ENCODE measurements at places on chromosomes 16 and 17.

DNA sequence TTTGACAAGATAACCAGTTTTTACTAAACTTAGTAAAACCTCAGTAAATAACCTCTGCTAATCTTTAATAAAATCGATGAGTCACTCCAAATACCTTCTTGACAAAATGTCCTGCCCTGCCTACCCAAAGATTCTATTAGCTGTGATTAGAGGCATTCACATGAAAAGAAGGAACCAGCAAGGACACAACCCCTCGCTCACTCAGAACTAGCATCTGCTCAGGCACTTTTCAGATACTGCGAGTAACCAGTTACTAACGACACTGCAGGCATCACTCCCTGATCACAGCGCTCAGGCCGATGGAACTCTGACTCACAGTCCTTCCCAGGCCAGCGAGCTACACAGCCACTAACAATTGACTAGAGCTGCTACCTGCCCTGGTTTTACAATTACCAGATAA is 24.3 kb downstream of the PELP1 start:
- no peaks in the 10 kb centered on the region for H3K27me3 ChIP-seq
- no peak overlapping the region for H3K4me3 ChIP-seq
- no peak for DNase-seq
- H3K4me1 ChIP-seq = no peaks in the 10 kb centered on the region
- peaks cover 32% of the 10 kb centered on the region for H3K36me3 ChIP-seq

DNA sequence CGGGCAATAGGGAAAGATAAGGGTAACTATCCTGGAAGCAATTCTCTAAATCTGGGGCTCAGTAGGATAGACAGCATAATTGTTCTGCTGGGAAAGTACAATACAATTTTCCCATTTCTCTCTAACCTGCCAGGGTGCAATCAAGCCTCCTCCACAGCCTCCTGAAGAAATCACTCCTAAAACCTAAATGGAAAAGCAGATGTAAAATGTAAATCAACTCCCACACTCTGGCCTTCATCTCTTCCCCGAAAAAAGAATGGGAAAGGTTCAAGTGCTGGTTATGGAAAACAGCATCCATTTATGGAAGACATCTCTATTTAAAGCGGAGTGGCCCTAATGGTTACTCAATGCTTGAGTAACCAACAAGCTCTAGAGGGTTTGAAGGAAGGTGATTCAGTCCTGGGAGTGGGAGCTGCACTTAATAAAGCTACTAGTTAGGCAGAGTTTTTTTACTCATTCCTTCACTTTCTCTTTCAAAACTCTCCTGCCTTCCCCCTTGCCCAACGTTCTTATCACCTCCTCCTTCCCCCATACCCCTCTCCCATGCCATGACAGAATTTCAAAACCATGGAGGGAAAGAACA is 5.1 kb downstream of the MMD start:
- H3K27ac ChIP-seq = no peak overlapping the region
- no peak overlapping the region for H3K4me3 ChIP-seq
- DNase-seq = no peak
- H3K4me1 ChIP-seq = peaks cover 8% of the 10 kb centered on the region
- no peaks in the 10 kb centered on the region for H3K27me3 ChIP-seq

GRCh38 chr17:44556832-44557606 is at the start of gene FZD2:
Gene FZD2 (plus strand): TSS chr17:44557484. CDS start chr17:44557689, 205 bp downstream.
- no peaks in the 10 kb centered on the region for H3K36me3 ChIP-seq
- peaks cover 60% of the 10 kb centered on the region for H3K27me3 ChIP-seq
- peak within 1 kb of the TSS; percentile 92 for H3K27ac ChIP-seq

DNA sequence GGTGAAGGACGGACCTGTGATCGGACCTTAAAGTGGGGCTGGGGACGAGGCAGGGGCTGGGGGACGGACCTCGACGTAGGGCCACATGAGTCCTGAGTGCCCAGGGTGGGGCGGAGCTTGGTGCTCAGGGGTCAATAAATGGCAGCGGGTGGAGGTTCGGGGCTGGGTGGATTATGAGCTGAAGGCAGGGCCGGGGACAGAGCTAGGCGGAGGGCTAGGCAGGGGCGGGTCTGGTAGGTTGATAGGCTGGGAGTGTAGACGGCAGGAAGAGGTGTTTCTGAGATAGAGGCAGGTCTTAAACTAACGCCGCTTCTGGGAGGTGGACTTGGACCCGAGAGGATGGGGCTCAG is 733 bp downstream of the CHRNB1 start:
- peak overlapping the region; percentile 90 for H3K27ac ChIP-seq
- H3K4me3 ChIP-seq = peak overlapping the region; percentile 90
- H3K4me1 ChIP-seq = peaks cover 41% of the 10 kb centered on the region
- H3K27me3 ChIP-seq = peaks cover 38% of the 10 kb centered on the region
- no peaks in the 10 kb centered on the region for H3K36me3 ChIP-seq

DNA sequence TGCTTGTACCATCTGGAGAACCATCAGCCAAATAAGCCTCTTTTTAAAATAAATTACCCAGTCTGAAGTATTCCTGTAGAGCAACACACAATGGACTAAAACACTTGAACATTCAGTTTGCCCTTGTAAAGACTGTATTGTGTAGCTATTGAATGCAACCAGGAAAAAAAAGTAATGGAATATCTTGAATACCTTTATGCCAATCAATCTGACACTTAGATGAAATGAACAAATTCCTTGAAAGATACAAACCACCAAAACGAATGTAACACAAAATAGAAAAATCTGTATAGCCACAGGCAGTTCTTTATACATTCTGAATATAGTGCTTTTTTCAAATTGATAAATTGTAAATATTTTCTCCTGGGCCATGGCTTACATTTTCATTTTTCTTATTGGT is 63.3 kb upstream of the KCNJ16 start:
- H3K27ac ChIP-seq = no peak overlapping the region
- no peak for DNase-seq
- no peak overlapping the region for H3K4me3 ChIP-seq
- no peaks in the 10 kb centered on the region for H3K4me1 ChIP-seq
- H3K27me3 ChIP-seq = no peaks in the 10 kb centered on the region

GRCh38 chr17:3590231-3590630 is 19.0 kb downstream of the TRPV1 start:
- no peak overlapping the region for H3K27ac ChIP-seq
- no peak for DNase-seq
- no peaks in the 10 kb centered on the region for H3K36me3 ChIP-seq
- H3K27me3 ChIP-seq = no peaks in the 10 kb centered on the region

DNA sequence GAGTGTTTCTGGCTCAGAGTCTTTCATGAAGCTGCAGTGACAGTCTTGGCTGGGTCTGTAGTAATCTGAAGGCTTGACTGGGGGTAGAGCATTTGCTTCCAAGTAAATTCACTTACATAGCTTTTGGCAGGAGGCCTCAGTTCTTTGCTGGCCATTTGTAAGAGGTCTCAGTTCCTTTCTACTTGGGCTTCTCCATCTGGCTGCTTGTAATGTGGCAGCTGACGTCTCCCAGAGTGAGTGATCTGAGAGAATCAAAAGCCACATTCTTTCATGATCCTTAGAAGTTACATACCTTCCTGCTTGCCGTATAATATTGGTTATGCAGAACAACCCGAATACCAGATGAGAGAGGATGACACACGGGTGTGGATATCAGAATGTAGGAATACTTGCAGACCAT is 39.8 kb downstream of the NF1 start:
- no peaks in the 10 kb centered on the region for H3K27me3 ChIP-seq
- no peak overlapping the region for H3K4me3 ChIP-seq
- H3K4me1 ChIP-seq = peaks cover 9% of the 10 kb centered on the region
- DNase-seq = no peak
- no peak overlapping the region for H3K27ac ChIP-seq
- no peaks in the 10 kb centered on the region for H3K36me3 ChIP-seq

- no peaks in the 10 kb centered on the region for H3K27me3 ChIP-seq
- no peak overlapping the region for H3K4me3 ChIP-seq
- no peak for DNase-seq
- peaks cover 11% of the 10 kb centered on the region for H3K4me1 ChIP-seq
- peaks cover 28% of the 10 kb centered on the region for H3K36me3 ChIP-seq
Measured at GRCh38 chr17:28646039-28646754, 1.2 kb upstream of the BLTP2 start.

DNA sequence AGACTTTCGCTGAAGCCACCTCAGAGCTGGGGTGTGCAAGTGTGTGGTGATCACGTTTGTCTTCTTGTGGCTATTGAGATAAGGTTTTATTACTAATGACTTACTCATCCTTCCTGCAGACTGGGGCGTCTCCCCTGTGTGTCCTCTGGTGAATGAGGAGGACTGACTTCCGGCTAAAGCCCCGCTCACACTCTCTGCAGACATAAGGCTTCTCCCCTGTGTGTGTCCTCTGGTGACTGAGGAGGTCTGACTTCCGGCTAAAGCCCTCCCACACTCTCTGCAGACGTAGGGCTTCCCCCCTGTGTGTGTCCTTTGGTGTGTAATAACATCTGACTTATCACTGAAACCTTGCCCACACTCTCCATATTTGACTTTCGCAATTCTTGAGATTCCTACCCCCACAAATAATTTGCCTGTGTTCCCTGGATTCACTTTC is 19.4 kb downstream of the PRDM7 start:
- no peak for DNase-seq
- H3K4me3 ChIP-seq = no peak overlapping the region
- no peaks in the 10 kb centered on the region for H3K36me3 ChIP-seq
- no peaks in the 10 kb centered on the region for H3K27me3 ChIP-seq

DNA sequence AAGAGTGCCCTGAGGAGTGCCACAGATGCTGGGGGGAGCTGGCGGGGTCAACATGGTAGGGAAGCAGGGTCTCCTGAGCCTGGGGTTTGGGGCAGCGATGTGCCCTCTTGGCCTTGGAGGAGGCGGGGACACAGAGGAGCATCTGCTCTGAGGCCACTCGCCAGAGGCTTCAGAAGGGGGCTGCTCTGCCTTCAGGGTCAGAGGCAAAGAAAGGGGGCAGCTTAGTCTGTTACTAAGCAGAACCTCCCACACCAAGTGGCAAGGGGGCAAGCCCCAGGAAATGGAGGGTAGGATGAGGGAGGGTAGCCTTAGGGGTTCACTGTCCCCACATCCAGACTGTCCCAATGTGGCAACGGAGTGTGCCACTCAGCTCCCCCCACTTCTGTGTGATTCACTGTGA is 18.3 kb downstream of the CCDC182 start:
- H3K27ac ChIP-seq = no peak overlapping the region
- H3K4me1 ChIP-seq = no peaks in the 10 kb centered on the region
- no peaks in the 10 kb centered on the region for H3K36me3 ChIP-seq
- H3K27me3 ChIP-seq = no peaks in the 10 kb centered on the region
- DNase-seq = no peak
- no peak overlapping the region for H3K4me3 ChIP-seq

- H3K27me3 ChIP-seq = no peaks in the 10 kb centered on the region
- DNase-seq = no peak
- no peak overlapping the region for H3K27ac ChIP-seq
Measured at GRCh38 chr17:56642424-56642823, 48.9 kb downstream of the NOG start.

- H3K4me3 ChIP-seq = no peak overlapping the region
- H3K36me3 ChIP-seq = no peaks in the 10 kb centered on the region
- no peak for DNase-seq
- no peaks in the 10 kb centered on the region for H3K27me3 ChIP-seq
- H3K27ac ChIP-seq = no peak overlapping the region
Measured at GRCh38 chr17:41717408-41718286, 5.5 kb downstream of the GAST start.

DNA sequence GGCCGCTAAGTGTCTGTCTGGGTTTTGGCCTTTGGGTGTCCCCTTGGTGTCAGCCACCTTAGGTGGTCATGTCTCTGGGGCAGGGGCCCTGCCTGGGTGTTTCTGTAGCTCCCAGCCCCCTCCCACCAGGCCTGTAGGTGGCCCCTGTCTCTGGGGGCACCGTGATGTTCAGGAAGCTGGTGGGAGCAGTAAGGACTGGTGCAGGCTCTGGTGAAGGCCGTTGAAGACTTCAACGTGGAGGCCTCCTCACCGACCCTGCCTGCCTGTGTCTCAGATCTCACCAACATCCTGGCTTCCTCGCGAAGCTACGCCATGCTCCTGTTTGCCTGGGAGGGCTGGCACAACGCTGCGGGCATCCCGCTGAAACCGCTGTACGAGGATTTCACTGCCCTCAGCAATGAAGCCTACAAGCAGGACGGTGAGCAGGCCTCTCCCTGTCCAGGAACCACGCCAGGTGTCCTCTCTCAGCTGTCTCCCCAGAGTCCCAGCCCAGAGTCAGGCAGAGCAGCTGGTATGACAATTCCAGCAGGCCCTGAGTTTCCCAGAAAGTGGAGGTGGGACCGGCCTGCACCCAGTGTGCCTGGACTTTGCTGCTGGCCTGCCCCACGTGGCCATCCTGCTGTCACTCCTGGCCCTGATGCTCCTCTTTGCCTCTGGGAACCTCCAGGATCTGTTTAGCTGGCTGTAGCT is 2.8 kb downstream of the ACE start:
- no peaks in the 10 kb centered on the region for H3K36me3 ChIP-seq
- H3K27me3 ChIP-seq = peaks cover 19% of the 10 kb centered on the region
- H3K27ac ChIP-seq = no peak overlapping the region
- H3K4me3 ChIP-seq = no peak overlapping the region

GRCh38 chr16:80208015-80208414 is 332.8 kb upstream of the DYNLRB2 start:
- no peak overlapping the region for H3K27ac ChIP-seq
- no peak for DNase-seq
- no peaks in the 10 kb centered on the region for H3K4me1 ChIP-seq
- no peaks in the 10 kb centered on the region for H3K36me3 ChIP-seq
- no peak overlapping the region for H3K4me3 ChIP-seq

GRCh38 chr17:64504769-64505339 is 1.2 kb downstream of the DDX5 start:
- peak overlapping the region; percentile 76 for H3K27ac ChIP-seq
- peaks cover 57% of the 10 kb centered on the region for H3K36me3 ChIP-seq
- H3K4me1 ChIP-seq = peaks cover 8% of the 10 kb centered on the region
- DNase-seq = no peak
- H3K4me3 ChIP-seq = peak overlapping the region; percentile 100
- H3K27me3 ChIP-seq = no peaks in the 10 kb centered on the region

- no peaks in the 10 kb centered on the region for H3K27me3 ChIP-seq
- H3K36me3 ChIP-seq = no peaks in the 10 kb centered on the region
- H3K4me3 ChIP-seq = no peak overlapping the region
- H3K4me1 ChIP-seq = no peaks in the 10 kb centered on the region
- DNase-seq = no peak
- no peak overlapping the region for H3K27ac ChIP-seq
Measured at GRCh38 chr17:62923258-62924150, 42.5 kb upstream of the TANC2 start.

GRCh38 chr16:27717726-27718125 is 167.8 kb downstream of the KATNIP start:
- DNase-seq = no peak
- H3K4me1 ChIP-seq = no peaks in the 10 kb centered on the region
- no peaks in the 10 kb centered on the region for H3K27me3 ChIP-seq
- no peaks in the 10 kb centered on the region for H3K36me3 ChIP-seq
- H3K27ac ChIP-seq = no peak overlapping the region
- H3K4me3 ChIP-seq = no peak overlapping the region

- H3K27me3 ChIP-seq = no peaks in the 10 kb centered on the region
- H3K4me3 ChIP-seq = peak overlapping the region; percentile 32
- peak; percentile 95 for DNase-seq
- no peaks in the 10 kb centered on the region for H3K36me3 ChIP-seq
- H3K27ac ChIP-seq = peak overlapping the region; percentile 94
Measured at GRCh38 chr17:45371414-45372324, 54.8 kb upstream of the MAP3K14 start.

Data from GM23338 (cell line).